ENCODE measurements at places on chromosomes 5 and 9.

DNA sequence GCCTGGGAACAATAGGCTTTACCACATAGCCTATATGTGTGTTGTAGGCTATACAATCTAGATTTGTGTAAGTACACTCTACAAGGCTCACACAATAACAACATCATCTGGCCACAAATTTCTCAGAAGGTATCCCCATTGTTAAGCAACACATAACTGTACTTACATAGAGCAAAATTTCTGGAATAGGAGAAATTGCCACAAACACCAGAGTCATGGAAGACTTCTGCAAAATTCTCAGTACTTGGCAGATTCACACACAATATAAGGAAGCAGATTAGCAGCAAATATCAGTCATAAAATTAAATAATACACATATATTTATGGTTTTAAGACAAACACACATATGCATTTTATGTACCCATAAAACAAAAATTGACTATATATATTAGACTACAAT is 16.4 kb downstream of the GNAQ start:
- no peak for DNase-seq

- DNase-seq, result no peak
Measured at GRCh38 chr9:26725573-26725972, 167.0 kb downstream of the CAAP1 start.

GRCh38 chr5:1156754-1157460 is 44.5 kb upstream of the SLC6A19 start:
- DNase-seq, result no peak

DNA sequence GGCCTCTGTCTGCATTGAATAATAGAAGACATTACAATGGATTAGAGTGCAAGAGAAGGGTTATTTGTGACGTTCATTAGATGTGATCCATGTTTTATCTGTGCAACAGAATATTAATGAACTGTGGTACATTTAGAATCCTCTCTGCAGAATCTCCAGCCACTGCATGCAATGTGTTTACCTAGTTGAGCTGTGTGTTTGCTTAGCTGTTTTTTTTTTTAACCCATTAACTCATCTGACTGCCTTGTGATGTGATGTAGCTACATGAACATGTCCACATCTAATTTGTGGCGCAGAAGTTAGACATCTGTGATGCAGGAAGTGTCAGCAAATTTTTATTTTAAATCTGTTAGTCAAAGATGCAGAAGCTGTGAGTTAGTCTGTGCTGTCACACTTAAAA is 236.9 kb downstream of the CD180 start:
- DNase-seq, result no peak

GRCh38 chr5:39176759-39177630 is 42.4 kb downstream of the FYB1 start:
- no peak for DNase-seq

GRCh38 chr9:93450945-93451815 is at the start of gene FAM120A:
Gene FAM120A, plus strand, starts transcription at chr9:93451685. Its CDS starts 231 bp downstream, at chr9:93451916.
- peak; percentile 80 for DNase-seq

GRCh38 chr5:129120158-129120581 is 25.6 kb downstream of the ISOC1 start:
- no peak for DNase-seq

GRCh38 chr9:107020040-107020530 is 157.1 kb downstream of the ZNF462 start:
- DNase-seq, result no peak

DNA sequence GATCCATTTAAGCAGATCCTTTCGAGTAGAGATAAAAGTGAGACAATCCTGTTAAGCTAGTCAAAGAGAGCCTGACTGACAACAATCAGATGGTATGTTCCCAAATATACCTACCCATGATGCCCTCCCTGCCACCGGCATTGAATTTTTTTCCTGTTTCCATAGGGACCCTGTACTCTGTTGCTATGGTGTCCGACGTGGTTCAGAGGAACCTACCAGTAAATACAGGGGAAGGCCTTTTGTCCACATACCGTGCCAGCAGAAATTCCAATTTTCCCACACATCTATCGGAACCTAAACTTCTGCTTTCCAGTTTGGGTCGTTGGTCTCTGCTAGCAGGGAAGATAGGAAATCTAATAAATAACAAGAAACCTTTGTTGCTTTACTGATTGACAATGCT is 64.7 kb downstream of the MEGF10 start:
- DNase-seq, result no peak

- DNase-seq, result peak; percentile 41
Measured at GRCh38 chr5:108266242-108266641, 115.7 kb downstream of the FBXL17 start.

- no peak for DNase-seq
Measured at GRCh38 chr9:102550266-102550665, 444.9 kb upstream of the CYLC2 start.

- no peak for DNase-seq
Measured at GRCh38 chr9:127897193-127897692, 2.2 kb downstream of the ST6GALNAC6 start.

DNA sequence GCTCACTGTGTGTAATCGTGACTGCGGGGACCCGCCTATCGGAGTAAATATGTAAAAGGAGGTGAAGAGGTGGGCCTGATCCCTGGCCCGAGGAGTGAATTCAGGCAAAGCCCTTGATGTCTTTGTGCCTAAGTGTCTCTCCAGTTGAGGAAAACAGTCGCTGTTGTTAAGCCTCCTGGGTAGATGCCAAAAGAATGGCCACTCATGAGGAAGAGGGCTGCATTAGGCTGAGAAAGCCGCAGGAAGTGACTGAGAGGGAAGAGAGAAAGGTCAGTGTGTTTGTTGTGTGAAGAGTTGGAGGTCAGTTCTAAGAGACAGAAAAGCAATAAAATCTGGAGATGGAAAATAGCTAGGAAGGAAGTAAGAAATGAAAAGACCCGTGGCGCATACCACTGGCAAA is 35.8 kb upstream of the PIP5K1B start:
- peak; percentile 33 for DNase-seq

DNA sequence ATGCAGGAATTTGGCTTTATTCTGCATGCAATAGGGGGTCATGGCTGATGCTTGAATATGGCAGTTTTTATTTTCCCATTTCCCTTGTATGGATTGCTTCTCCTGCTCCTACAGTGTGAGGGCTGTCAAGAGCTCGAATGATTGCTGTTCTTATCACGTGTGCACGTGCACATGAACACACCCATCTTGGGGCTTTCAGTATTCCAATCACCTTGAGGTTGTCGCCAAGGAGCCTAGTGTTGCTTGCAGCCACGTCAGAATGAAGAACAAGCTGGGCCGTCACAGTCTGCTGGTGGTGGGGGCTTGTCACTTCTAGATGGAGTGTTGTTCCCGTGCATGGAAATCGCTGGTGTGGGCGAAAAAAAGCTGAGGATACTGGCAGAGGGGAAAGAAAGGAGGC is 219.4 kb upstream of the GLRA1 start:
- no peak for DNase-seq

DNA sequence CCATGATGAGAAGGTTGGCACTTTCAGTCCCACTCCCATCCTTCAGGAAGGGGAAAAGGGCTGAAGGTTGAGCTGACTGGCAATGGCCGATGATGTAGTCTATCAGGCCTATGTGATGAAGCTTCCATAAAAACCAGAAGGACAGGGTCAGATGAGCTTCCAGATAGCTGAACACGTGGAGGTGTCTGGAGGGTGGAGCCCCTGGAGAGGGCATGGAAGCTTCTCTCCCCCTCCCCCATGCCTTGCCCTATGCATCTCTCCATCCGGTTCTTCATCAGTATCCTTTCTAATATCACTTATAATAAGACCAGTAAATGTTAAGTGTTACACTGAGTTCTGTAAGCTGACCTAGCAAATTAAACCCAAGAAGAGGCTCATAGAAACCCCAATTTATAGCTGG is 32.6 kb upstream of the SMU1 start:
- no peak for DNase-seq

DNA sequence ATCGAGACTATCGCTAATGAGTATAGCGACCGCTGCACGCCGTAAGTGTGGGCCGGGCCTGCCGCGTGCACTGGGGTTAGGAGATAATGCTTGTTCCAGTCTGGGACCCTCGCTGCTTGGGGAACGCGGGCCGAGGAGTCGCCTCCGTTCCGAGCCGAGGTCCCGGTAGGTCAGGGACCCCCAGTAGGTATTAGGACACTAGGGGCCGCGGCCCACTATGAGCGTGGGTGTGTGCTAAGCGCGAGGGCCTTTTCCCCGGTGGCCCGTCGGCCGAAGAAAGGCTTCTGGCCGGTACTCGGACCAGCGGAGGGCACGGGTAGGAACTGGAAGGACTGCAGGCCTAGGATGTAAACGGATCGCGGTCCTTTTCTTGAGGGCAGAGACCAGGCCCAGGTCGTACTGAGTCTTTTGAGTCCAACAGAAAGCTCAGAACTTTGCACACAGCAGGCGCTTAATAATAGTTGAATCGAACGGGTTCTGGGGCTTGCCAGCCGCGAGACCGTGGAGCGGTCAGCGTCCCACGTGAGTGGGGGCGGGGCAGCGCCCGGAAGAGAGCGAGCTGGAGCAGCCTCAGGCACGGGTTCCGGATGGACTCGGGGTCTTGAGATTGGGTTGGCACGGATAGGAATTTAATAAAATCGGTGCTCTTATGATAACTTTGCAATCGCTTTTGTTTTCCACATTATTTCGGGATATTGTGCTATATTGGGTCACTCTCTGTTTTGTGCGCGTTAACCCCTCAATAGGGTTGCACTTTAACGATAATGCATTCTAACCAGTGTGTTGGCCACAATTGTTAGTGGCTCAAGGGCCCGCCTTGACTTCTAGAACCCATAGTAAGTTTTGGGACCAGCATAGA is 733 bp downstream of the HSPA4 start:
- DNase-seq, result peak; percentile 74

GRCh38 chr5:171633776-171634470 is 151.7 kb upstream of the SMIM23 start:
- no peak for DNase-seq

- DNase-seq, result no peak
Measured at GRCh38 chr5:151562019-151562707, 29.0 kb downstream of the FAT2 start.

DNA sequence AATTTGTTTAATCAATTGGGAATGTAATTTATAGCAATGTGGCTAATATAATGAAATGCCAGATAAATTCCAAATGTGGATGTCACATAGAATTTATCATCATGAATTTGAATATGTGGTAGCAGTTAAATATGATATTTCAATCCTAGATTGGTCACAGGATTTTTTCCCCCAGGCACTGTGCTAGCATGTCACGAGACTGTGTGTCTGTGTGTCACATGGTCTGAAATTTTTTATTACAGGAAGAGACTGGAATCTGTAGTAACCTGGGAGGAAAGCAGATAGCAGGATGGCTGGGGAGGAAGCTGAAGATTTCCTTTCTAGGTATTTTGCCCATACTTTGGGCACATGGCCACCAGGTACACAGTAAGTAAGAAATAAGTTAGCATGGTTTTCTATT is 35.4 kb upstream of the MSH3 start:
- DNase-seq, result peak; percentile 55

- no peak for DNase-seq
Measured at GRCh38 chr5:130571076-130571475, 594.0 kb downstream of the HINT1 start.

DNA sequence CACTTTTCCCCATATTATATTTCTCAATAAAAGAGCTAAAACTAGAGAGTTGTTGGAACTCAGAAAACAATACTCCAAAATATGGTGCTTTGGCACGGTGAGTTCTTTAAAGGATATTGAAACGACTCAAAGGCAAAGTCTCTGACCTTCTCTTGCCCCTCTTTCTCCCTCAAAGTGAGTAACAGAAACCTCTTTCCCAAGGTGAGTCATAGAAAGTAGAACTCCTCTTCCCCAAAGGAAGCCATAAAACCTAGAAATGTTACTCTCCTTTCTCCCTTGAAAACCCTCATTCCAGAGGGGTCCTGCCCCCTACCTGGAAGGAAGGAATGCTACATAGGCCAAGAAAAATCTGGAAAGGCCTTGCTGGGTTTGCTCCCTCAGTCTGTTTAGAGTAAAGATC is 47.5 kb downstream of the RAPGEF6 start:
- DNase-seq, result no peak

- DNase-seq, result no peak
Measured at GRCh38 chr5:95487880-95488279, 66.9 kb downstream of the SKIC3 start.

DNA sequence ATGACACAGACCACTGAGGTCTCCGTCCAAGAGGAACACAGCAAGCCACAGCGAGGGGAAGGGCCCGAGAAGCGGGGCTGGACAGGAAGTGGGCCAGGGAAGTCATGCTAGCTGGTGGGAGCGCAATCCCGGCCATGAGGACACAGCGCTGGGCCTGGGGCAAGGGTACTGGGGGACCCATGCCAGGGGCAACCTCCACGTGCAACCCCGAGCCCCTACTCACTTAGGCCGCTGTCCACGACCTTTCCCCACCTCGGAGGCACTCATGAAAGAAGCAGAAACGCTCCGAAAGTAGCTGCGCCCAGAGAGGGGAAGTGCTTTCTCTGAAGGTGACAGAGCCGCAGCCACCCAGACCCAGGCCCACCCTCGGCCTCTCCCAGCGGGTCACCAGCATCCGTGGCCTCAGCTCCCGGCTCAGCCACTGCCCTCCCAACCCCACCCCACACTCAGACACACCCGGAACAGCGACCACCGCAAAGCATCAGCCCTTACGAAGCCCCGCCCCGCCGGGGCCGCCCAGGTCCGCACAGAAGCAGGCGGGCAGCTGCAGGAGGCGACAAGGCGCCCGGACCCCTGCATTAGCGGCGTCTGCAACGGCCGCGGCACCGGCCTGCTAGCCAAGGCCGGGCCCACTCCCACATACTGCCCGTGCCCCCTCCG is 782 bp downstream of the BICD2 start:
- no peak for DNase-seq

DNA sequence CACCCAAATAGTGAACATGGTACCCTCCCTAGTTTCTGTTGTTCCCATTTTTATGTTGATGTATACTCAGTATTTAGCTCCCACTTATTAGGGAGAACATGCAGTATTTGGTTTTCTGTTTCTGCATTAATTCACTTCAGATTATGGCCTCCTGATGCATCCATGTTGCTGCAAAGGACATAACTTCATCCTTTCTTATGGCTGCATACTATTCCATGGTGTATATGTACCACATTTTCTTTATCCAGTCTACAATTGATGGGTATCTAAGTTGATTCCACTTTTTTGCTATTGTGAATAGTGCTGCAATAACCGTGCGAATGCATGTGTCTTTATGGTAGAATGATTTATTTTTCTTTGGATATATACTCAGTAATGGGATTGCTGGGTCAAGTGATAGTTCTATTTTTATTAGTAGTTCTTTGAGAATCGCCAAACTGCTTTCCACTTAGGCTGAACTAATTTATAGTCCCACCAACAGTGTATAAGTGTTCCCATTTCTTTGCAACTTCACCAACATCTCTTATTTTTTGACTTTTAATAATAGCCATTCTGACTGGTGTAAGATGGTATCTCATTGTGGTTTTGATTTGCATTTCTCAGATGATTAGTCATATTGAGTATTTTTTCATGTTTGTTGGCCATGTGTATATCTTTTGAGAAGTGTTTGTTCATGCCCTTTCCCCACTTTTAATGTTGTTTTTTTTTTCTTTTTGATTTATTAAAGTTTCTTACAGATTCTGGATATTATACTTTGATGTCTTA is 79.6 kb downstream of the SMIM15 start:
- no peak for DNase-seq

GRCh38 chr5:154478752-154479159 is 729 bp upstream of the HAND1 start:
- DNase-seq, result no peak
